ENCODE measurements at places on chromosomes 1 and 21.

DNA sequence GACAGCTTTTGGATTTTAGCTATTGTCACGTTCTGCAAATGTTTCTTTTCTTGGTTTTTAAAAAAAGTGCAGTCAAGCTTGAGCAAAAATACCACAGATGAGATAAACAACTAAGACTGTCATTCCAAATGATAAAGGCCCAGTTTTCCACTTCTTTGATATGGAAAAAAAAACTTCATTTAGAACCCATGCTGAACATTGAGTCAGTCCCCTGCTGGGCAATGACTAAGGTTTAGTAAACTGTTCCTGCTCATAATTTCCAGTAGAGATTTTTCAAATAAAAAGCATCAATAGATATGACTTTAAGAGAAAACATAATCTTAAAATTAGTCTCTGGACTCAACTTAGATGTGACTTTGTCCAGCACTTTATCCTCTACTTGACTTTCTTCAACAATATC, 167.9 kb upstream of the C8B start:
- DNase-seq = no peak

GRCh38 chr1:147757015-147757990, 3.1 kb downstream of the GJA5 start:
- no peak for DNase-seq

DNA sequence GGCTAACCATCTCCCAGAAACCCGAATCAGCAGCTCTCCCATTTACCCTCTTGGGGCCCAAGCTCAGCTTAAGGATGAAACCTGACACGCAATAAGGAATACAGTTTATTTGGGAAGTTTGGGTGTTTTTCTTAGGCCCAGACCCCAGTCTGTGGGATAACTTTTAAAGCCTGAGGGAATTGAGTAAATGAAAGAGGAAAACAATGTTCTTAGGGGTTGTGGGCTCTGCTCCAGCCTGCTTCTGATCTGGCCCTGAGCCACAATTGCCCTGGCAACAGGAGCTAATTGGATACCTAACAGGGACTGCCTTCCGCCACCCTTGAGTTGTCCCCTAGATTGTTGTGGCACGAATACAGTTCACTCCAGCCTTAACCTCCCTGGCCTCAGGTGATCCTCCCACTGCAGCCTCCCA, 20.1 kb downstream of the DYRK3 start:
- no peak for DNase-seq

- no peak for DNase-seq
Measured at GRCh38 chr1:152777510-152778137, 2.7 kb downstream of the LCE1F start.

DNA sequence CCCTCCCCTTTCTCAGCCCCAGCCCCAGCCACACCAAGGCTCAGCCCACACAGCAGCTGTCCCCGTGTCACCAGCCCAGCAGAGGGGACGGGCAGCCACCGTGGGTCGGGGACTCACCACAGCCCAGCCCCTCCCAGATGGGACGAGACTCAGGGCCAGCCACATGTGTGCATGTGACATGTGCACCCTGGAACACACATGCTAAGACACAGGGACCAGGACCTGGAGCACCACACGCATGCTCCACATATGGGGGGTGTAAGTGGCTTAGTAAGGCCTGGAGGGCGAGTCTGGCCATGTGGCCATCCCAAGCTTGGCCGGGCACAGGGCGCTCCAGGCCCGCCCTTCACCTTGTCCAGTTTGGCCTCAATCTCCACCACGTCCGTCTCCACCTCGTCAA, 4.0 kb downstream of the ACAP3 start:
- no peak for DNase-seq

DNA sequence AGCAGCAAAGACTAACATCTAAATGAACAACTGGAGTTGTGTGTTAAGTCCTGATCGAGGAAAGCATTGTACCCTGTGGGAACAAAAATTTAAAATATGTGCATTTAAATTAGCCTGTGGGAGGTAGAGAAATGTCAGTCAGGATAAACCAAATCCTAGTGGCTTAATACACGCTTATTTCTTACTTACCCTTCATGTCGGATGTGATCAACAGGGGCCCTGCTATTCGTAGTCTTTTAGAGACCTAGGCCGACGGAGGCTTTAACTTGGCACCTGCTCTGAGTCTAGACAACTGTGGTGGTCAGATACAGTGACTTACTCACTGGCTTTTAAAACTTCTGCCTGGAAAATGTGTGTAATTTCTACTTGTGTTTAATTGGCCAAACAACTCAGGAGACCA, 10.2 kb downstream of the GSTM3 start:
- no peak for DNase-seq

DNA sequence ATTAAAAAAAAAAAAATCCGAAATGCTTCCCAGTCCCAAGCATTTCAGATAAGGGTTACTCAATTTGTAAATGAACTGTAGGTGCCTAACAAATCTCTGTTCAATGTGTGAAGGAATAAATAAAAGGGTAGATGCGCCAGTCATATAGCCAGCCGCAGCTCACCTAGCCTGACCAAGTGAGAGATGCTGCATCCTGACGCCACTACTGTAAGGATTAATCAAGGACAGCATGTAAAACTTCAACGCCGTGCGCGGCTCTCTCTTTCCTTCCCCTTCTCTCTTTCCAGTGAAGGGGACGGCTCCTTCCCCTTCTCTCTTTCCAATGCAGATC, 441 bp downstream of the PPT1 start:
- no peak for DNase-seq

DNA sequence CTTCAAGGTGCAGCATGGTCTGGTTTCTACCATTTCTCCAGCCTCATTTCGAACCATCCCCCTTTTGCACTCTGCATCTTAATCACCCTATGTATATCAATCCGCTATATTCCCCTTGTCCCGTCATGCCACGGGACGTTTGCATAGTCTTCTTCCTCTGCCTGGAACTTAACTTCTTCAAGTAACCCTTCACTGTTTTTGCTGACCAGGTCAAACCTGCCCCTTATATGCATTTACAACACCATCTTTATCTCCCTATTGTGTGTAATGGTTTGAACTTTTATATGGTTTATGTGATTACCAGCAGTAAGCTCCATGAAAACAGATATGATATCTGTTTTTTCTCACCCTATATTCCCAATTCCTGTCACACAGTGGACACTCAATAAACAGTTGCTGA, 2.3 kb downstream of the VPS45 start:
- DNase-seq = no peak

DNA sequence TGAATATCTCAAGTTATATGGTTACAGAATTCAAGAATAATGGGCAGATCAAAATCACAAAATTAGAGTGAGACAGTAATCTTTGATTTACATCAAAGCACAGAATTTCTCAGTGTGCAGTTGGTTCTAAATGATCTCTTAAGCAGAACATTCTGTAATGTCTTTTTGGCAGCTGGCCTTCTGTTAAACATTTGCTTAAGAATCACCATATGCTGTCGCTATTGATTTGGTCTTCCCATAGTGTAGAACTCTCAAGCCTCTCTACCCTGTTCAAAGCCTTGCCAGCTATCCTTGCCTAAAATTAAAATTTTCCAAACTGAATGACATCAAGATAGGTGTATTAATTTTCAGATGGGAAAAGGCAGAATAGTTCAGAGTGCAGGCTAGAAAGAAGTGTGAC, 38.9 kb upstream of the ERO1B start:
- DNase-seq = no peak

DNA sequence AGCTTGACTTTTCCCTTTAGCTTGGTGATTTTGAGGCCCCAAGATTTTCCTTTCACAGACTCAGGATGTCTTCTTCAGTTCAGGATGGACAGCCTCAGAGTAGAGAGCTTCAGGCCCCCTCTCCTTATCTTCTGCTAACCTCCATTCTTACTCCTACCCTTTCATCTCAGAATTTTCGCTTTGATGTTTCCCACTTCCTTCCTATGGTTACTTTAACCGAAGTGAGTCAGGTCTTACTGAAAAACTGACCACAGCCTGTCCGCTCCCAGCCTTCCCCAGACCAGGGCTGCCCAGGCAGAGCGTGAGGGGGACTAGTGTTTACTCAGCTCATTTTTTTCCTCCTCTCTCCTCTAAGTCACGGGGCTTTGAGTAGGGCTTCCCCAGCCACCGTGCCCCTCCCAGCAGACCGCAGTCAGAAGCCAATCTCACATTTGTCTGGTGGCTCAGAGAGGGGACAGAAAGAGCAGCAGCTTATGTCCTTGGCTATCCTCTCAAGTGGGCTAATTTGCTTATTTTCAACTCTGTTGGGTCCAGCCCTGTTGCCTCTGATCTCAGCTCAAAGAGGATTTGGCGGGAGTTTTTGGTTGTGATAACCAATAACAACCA, 4.2 kb upstream of the IL19 start:
- peak; percentile 50 for DNase-seq

- DNase-seq = no peak
Measured at GRCh38 chr1:93369734-93370133, 24.0 kb downstream of the DR1 start.

GRCh38 chr1:8671306-8671917, 146.0 kb downstream of the RERE start:
- no peak for DNase-seq

DNA sequence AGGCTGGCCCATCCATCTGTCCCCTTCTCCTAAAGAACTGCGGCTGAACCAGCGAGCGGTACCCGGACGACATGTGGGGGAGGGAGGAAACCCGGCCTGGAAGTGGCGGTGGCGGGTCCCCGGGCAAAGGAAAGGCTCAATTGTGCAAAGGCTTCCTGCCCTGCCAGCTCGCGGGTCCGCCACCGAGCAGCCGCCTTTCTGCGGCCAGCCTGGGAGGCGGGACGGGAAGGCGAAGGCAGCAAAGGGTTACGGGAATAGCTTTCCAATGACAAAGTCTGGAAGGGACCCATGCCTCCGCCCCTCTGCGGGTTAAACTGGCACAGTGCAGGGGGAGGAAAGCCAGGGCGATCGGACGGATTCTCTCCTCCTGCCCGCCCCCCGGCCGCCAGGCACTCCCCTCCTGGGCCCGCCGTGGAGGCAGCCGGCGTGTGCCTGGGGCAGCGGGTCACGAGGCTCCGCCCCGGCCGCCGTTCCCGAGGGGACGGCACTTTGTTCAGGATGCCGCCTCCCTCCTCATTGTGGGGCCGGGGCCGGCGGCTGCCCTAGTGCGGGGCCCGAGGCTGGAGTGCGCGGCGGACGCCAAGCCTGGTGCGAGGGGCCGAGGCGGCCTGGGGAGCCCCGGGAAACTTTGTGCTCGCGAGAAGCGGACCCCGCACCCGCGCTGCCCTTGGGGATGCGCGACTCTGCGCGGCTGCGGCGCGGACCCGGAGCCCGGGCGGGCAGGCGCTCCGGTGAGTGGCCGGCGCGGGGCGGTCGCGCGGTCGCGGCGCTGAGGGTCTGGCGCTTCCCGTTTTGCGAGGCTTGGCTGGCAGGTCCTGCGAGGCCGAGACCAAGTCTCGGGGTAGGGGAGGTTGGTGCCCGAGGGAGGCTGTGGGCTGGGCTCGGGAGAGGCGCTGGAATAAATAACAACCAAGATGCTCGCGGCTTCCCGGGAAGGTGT, at the start of gene NAV1:
NAV1 (plus strand) TSS at position 516 of the 940 bp plus-strand sequence. CDS start 83,758 bp downstream, outside the sequence.
- no peak for DNase-seq

DNA sequence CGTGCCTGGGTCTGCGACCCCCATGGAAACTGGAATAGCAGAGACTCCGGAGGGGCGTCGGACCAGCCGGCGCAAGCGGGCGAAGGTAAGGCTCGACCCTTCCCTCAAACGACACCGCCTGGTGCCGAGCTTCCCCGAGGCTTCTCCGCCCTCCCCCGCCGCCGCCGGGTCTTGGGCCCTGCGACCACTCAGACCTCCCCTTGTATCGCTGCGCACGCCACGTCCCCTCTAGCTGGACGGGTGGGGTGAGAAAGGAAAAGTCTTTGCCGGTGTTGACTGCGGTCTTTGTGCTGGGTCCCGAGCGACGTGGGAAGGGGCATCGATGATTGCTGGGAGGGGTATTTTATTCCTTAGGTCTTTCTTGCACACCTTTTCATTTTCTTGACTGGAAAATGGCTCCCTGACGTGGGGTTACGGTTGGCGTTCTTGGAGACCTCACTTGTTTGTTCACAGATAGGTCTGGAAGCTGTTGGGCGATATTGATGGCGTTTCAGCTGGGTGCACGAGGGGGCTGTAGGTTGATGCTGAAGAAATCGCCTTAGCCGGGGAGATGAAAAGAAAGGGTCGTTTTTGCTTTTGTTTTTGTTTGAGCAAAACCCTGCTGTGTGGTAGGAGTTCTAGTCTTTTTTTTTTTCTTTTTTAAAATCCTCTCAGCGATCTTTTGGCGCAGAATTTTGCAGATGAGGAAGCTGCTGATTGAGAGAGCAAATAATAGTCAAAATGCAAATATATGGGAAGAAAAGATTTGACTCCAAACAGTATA, 776 bp downstream of the KDM1A start:
- peak; percentile 4 for DNase-seq

DNA sequence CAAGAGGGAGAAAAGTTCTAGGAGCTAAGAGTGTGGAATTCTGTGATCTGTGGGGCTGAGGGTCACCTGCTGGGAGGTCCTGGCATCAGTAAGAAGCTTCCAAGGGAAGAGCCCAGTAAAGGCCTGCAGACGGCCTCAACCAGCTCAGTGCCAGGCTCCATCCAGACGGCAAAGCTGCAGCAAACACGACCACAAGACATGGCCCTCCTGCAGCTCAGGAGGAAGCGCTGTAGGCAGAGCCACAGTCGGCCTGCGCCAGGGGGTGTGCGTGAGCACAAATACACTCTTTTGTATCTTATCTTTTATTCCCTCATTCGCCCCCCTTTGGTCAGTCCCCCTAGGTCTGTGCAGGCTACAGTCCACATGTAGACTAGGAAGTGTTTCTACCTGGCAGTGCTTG, 13.4 kb downstream of the C1orf174 start:
- no peak for DNase-seq

DNA sequence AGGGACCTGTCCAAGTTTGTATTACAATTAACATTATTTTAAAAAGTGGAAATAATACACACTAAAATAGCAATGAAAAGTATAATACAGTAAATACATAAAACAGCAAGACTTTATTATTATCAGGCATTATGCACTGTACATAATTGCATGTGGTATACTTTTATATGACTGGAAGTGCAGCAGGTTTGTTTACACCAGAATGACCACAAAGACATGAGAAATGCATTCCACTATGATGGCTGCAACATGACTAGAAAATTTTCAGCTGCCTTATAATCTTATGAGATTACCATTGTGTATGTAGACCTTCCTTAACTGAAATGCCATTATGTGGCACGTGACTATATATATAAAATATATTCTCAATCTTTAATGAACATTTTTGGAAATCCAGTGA, 1699.6 kb downstream of the KCNT2 start:
- DNase-seq = no peak

- DNase-seq = no peak
Measured at GRCh38 chr1:175768610-175769009, 25.2 kb upstream of the TNR start.

GRCh38 chr1:212127221-212127620, 91.7 kb downstream of the DTL start:
- no peak for DNase-seq

DNA sequence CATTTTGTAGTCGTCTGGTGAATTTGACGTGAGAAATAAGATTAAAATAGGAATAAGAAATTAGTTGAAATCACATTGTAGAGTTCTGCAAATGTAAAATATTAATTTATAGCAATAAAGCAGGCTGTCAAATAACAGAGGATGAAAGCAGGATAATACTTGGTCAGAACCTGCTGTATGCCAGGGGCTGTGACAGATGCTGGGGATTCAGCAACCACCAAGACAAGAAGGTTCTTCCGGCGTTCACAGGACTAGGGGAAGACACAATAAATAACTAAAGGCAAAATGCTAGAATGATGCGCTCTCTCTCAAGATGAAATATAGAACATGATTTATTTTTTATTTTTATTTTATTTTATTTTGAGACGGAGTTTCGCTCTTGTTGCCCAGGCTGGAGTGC, 6.8 kb upstream of the PARK7 start:
- DNase-seq = no peak

GRCh38 chr1:118075116-118075515, 109.9 kb downstream of the SPAG17 start:
- DNase-seq = no peak

- peak; percentile 14 for DNase-seq
Measured at GRCh38 chr1:51729824-51730301, 113.0 kb downstream of the OSBPL9 start.

Data from activated T-cell treated with anti-CD3 and anti-CD28 coated beads for 1 hour (primary cell).